ENCODE measurements at places on chromosomes 5 and 9.
A peak's percentile ranks its signal among the peaks of the same experiment; 100 is the strongest.

DNA sequence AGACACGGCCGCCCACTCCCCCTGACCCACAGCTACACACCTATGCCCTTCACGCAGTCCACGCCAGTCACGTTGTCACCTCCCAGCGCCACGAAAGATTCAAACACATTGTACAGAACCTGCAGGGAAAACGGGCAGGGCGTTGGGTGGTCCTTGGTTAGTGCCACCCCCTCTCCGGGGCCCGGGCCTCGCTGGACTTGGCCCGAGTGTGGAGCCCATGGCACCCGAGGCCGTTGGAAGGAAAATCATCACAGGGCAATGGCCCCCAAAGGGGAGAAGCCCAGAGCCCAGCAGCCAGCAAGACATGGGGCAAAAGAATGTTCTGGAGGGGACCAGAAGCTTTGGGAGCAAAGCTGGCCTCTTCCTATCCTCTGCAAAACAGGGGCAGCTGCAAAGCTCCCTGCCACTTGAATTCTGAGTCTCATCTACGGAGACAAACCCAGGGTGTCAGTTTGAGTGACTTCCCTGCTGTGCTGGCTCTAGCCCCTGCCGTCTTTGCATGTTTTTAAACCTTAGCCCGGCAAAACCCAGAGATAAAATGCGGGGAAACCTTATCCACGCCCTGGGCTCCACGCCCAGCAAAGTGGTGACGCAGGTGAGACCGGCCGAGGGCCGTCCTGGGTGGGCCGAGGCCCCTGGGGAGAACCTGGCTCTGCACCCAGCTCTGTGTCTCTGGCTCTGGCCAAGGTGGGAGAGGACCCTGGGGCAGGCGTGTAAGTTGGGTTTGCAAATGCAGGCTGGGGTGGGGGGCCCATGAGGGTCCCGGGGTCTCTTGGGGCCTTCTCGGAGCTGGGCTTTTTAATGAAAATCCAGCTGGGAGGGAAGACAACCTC is 38.9 kb downstream of the SLC9A3 start:
- no peak for DNase-seq

- DNase-seq, result no peak
Observed at GRCh38 chr9:88322906-88323566, 65.2 kb upstream of the SPIN1 start.

DNA sequence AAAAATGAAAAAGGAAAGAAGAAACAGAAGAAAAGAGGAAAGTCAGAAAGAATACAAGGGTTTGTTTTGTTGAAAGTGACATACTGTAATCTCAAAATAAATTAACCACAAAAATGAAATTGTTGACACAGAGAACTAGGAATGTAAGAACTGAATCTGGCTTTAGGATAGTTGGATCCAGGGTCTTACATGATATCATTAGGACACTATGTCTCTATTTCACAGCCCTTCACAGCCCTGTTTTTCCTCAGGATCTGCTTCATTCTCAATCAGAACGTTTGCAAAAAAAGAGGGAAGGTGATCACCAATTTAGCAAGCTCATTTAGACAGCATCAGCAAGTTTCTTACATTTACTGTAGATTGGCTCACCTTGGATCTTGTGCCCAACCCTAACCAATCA is 188.5 kb upstream of the NREP start:
- no peak for DNase-seq

- no peak for DNase-seq
Observed at GRCh38 chr5:14587150-14587549, 5.6 kb downstream of the OTULINL start.

- peak; percentile 18 for DNase-seq
Observed at GRCh38 chr9:69932901-69933300, 110.7 kb upstream of the MAMDC2 start.

GRCh38 chr5:174794931-174795672 is 70.7 kb downstream of the MSX2 start:
- DNase-seq, result no peak

DNA sequence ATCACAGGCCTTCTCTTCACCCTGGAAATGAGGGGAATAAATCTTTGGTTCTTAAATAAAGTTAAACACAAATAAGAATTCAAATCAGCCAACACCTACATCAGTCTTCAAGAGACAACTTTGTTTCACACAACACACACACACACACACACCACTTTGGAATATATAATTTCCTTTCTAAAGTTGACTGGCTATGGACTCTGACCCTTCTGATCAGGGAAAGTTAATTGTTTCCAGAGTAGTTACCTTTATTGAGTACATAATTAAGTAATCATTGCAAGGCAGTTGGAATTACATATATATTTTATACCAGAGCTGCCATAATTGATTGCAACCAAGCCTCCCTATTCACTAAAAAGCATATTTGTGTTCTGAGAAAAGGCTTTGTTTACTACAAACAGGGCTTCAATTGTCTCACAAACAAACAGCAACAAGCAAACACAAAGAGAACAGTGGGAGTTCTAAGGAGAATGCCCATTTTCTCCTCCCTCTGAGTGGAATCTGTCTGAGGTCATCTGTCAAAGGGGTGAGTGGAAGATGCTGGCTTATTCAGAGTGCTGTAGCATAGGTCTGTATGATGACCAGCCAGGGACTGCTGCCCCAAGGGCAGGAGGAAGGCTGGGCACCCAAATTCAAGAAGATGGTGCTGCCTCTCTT is 136.6 kb downstream of the SEMA6A start:
- no peak for DNase-seq

Measured in cerebellar cortex (tissue), 1 donor.